ENCODE measurements at places on chromosomes 2 and 18.

DNA sequence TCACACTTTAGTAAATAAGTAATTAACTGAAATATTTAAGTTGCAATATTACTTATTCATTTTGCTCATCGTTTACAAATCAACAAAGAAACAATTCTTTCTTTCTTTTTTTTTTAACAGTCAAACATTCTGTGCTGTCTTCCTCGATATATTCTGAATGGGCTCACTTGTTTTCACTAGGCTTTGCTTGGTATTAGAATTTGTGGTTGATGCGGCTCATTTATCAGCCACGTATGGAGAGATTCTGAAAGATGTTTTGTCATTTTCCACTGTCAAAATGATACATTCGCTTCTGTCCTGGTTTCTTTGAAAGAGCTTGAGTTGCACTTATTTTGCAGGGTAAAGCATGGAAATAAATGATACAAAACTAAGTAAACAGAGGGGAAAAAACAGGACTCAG lies 323.7 kb downstream of the LRRTM1 start:
- DNase-seq = no peak

DNA sequence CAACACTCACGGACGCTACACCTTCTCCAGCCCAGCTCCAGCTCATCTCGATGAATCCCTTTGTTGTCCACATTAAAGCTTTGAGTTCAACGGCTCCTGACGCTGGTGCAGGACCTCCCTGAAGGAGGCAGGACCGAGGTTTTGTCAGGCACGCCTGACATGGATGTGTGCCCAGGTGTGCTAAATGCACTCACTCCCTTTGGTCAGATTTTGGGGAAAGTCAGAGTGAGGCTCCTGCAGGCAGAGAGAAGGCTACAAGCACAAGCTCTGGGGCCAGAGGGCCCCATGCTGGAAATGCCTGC lies 78.6 kb downstream of the NDUFA10 start:
- no peak for DNase-seq

DNA sequence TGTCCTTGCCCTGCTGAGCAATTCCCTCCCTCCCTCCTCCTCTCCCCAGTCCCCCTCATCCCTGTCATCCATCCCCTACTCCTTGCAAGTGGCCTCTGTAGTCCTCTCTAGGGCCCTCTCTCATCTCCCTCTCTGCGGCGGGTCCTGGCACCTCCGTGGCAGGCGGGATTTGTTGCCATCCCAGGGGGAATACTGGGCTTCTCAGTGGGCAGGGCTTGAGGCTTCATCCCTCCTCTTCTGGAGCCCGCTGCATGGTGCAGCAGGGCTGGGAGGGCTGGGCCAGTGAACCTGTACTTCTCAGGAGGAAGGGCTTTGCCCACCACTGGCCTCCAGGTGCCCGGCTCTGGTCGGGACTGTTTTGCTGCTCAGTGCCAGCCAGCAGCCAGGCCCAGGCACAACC lies 216.2 kb downstream of the TFCP2L1 start:
- DNase-seq = no peak

DNA sequence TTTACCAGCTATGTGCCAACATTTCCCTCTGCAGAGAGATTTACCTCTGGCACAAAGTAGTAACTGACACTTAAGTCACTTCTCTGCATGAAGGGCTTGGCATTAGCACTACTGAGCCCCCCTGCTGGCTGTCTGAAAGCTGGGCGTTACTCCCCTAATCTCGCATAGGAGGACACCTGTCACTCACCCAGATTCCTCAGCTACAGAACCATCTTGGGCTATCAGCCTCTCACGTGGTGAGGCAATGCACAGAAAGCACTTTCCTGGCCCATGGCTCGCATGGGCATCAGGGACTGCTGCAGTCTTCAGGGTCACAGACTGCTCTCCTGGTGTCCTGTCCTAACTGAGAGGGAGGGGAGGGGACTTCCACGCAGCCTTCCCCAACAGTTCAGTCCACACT lies 12.0 kb downstream of the SERPINE2 start:
- no peak for DNase-seq

DNA sequence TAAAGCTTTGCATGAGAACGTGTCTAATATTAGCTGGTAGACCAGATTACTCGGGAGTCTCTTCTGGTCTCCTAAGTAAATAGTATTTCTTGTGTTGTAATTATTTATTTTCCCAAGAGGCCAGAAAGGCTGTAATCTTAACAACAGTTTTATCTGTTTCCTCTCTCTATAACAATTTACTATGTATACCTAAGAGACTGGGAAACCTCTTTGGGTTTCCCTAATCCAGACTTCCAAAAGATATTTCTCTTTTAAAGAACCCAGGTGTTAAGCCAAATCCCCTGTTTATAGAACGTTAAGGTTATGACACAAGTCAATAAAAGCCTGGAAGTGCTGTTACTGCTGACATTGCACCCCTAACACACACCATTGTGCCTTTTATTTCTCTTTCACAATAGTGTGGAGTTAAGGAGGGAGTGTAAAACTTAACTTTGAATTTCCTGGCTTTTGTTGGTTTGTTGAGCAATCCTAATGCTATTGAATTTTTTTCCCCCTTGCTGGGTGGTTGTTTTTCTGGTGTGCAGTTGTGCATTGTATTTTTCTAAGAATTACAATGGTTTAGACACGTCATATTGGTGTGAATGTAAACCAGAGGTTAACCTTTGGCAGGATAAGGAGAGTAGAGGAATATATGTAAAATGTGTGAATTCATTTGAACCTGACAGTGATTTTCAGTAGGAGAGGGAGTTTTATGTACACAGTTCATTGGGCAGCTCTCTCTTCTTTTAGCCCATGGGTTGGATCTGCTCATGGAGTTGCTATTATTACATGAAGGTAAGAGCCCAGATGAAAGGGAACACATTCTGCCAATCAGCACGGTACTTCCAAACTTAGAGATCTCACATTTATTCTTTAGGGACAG lies 192.8 kb downstream of the MTX2 start:
- no peak for DNase-seq

- DNase-seq = no peak
Measured at GRCh38 chr2:126627643-126628042, 28.3 kb upstream of the GYPC start.

DNA sequence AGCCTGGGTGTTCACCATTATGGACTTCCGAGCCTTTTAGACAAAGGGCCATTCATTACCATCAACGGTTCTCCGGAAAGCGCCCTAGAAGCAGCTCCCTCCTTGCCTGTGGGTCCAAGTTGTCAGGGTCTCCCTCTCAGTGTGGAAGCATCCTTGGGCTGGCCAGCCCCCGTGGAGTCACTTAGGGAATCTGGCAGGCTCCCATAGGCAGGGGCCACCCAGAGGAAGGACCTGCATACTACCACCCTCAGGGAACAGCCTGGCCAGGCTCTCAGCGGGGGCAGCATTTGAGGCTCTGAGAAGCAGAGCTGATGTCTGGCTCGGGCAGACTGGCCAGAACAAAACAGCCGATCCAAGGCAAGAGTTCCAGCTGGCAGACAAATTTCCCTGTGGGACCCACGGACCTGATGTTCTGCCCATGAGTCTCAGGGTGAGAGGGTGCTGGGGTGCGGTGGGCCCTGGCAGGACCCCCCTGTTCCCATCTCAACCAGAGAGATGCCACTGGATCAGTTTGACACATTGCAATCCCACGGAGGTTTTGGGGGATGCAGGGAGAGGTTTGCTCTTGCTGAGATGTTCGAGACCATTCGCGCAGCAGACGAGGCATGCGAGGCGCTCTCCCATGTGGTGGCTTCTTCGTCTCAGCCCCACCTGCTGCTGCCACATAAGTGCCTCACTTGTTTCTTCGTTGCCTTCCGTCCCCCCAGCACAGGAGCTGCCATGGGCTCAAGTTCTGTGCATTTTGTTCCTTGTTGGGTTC lies 56.9 kb downstream of the ACKR3 start:
- DNase-seq = no peak

- DNase-seq = no peak
Measured at GRCh38 chr2:84823229-84823628, 57.7 kb downstream of the TRABD2A start.

GRCh38 chr2:20449501-20450200 lies 2.8 kb downstream of the RHOB start:
- DNase-seq = no peak

GRCh38 chr18:79018911-79019310 lies 39.3 kb downstream of the SALL3 start:
- DNase-seq = no peak

DNA sequence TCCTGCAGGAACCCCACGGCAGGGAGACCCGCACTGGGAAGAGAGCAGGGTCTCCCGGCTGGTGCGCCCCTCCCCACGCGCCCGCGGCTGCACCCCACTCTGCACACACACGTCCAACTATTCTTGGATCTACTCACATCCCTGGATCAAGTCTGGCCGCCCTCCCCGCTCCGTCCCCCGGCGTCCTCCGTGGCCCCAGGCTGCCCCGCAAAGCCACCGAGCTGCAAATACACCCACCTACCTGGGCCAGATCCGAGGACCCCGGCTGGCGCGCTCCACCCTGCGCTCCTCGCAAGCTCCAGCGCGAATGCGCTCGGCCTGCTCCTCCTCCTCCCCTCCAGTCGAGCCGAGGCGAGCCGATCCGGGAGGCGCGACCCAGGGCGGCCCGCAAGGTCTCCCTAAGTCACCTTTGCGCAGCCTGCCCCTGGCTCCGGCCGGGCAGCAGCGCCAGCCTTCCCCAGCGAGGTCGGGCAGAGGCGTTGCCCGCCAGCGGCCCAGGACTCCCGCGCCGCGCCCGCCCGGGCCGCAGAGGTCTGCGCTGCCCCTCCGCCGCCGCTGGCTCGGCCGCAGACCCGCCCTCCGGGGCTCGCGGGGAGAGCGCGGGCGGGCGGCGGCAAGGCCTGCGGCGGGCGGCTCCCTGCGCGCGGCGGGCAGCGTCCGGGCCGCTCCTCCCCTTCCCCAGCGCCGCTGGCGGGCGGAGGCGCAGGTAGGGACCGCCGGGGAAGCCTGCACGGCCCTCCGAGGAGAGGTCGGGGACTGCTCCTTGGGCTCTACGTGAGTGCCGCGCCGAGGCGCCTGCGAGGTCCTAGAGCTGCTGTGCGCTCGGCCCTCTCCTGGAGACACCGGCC lies 126.0 kb downstream of the OSBPL1A start:
- DNase-seq = peak; percentile 72

DNA sequence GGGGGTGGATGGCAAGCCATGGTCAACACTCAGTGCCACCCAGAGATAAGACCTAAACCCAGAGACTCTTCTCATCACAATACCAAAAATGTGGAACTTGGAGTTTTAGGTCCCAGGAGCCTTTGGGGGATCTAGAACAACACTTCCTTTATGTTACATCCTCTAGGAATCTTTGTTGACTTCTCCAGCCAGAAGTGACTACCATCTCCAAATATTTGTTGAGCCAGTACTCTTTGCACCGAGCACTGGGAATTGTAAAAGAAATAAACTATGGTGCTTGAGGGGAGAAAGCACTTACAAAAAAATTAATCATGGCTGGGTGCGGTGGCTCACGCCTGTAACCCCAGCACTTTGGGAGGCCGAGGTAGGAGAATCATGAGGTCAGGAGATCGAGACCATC lies 120.0 kb upstream of the TMEM200C start:
- no peak for DNase-seq

Data from NCI-H1105 treated with DMSO at 0.1 percent for 48 hours (cell line).